ENCODE measurements at places on chromosomes 3 and 15. TPM values are rescaled to one million over a fixed set of nuclear protein-coding genes. Genes with fewer than 3 reads are reported as not detected.
A peak's percentile ranks its signal among the peaks of the same experiment; 100 is the strongest.

Gene A4GNT
- not detected for total RNA-seq

Gene LRTM1
- total RNA-seq, result not detected

Gene RPL14
- 182 TPM for total RNA-seq

- no peak for DNase-seq
These were observed 263.8 kb downstream of the SLC9A9 start for GRCh38 chr3:143584474-143584873.

DNA sequence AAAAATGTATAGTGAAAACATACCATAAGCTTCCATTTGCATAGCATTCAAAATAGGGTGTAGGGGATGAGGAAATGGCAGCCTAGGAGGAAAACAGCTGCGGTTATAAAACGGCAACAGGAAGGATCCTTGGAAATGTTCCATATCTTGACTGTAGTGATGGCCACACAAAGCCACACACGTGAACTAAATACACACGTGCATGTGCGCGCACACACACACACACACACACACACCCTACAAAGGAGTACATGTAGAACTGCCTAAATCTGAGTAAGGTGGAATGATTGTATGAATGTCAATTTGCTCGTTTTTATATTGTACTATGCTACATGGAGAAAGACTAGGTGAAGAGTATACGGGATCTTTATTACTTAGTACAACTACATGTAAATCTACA is 3.9 kb upstream of the IREB2 start:
- DNase-seq, result no peak

DNA sequence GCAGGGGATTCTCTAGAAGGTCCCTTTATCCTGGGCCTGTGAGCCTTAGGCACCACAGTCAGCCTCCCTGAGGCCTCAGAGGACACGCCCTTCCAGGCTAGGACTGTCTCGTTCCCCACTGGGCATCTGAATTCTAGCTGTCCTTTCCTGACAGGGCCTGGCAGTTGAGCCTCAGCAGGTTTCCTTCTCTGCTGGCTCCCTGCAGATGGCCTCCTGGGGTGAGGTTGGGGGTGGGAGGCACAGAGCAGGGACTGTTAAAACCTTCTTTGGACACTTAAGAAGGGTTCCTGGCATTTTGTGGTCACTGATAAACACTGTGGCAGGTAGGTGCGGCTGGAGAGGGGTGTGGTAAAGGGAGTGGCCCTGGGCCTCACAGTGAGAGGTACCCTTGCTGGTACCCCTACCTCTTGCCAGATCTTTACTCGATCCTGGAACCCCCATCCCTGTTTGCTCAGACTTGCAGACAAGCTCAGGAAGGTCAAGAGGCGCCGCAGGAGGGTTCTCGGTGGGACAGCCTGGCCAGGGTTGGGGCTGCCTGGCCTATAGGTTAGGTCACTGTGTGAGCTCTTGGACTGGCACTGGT is 8.5 kb downstream of the CLK3 start:
- no peak for DNase-seq

DNA sequence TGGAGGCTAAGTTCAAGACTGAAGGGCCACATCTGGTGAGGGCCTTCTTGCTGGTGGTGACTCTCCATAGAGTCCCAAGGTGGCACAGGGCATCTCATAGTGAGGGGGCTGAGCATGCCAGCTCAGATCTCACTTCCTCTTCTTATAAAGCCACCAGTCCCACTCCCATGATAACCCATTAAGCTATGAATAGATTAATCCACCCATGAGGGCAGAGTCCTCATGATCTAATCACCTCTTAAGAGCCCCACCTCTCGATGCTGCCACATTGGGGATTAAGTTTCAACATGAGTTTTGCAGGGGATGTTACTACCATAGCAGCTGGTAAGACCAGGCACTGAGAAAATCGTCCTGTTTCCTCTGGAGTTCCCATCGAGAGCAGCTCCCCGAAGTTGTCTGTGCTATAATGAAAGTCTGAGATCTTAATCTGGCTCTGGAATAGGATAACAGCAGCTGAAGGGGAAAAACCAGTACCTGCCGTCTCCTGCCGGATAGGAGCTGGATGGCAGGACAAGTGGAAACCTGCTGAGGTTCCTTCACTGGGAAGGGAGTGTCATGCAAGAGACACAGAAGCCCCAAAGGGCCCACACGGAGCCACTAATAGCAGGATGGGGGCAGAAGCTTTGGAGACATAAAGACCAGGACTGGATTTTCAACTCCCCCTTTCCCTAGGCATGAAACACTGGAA is 79.5 kb upstream of the EPHB3 start:
- DNase-seq, result peak; percentile 34
